NCI-H526 treated with DMSO at 0.1 percent for 48 hours (cell line): ENCODE measurements at places on chromosomes 4 and X.
A peak's percentile ranks its signal among the peaks of the same experiment; 100 is the strongest.

- no peak for DNase-seq
Observed at GRCh38 chr4:154073107-154073822, 284.4 kb upstream of the SFRP2 start.

GRCh38 chrX:81355436-81355835 is 153.5 kb downstream of the SH3BGRL start:
- DNase-seq, result no peak

DNA sequence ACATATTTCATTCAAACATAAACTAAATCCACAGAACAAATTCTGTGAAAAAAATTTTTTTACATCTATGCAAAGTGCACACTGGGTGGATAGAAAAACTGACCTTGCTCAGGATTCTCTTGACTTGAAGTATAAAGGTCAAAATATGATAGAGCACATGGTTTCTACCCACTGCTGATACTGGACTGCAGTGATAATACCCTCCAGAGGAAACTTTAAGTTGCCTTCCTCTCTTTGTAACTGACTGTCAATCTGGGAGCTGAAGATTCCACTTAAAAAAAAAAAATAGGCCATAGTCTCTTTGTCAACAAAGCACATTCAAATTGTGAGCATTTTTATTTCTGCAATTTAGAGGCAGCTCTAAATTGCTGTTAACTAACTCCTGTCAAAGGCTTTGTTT is 3.2 kb upstream of the AMMECR1 start:
- no peak for DNase-seq

GRCh38 chr4:137635601-137636000 is 103.3 kb upstream of the PCDH18 start:
- DNase-seq, result no peak

GRCh38 chr4:140154572-140154891 is 548 bp upstream of the MAML3 start:
- no peak for DNase-seq

GRCh38 chr4:140308366-140309123 is 64.9 kb upstream of the SCOC start:
- no peak for DNase-seq

- DNase-seq, result no peak
Observed at GRCh38 chr4:80007745-80008149, 65.3 kb downstream of the ANTXR2 start.

DNA sequence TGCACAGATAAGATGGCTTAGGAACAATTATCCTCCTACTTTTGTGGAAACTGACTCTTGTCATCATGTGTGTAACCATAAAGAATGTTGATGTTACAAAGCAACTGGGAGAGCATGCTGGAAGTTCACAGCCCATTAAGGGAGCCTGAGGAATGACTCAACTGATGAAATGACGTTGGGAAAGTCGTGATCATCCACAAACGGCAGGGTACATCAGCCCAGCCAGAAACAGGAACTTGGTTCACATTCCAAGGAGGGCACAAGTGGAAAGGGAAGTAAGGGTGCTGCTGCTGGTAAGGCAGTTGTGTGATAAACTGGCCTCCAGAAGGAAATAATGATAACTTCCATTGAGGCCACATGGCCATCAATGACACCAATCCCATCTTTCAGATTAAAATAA is 6.7 kb downstream of the TEC start:
- DNase-seq, result no peak

- DNase-seq, result no peak
Observed at GRCh38 chr4:37393889-37394288, 149.3 kb downstream of the NWD2 start.

- no peak for DNase-seq
Observed at GRCh38 chr4:80393246-80393969, 57.9 kb downstream of the CFAP299 start.

- no peak for DNase-seq
Observed at GRCh38 chrX:67587946-67588624, 44.3 kb downstream of the AR start.

DNA sequence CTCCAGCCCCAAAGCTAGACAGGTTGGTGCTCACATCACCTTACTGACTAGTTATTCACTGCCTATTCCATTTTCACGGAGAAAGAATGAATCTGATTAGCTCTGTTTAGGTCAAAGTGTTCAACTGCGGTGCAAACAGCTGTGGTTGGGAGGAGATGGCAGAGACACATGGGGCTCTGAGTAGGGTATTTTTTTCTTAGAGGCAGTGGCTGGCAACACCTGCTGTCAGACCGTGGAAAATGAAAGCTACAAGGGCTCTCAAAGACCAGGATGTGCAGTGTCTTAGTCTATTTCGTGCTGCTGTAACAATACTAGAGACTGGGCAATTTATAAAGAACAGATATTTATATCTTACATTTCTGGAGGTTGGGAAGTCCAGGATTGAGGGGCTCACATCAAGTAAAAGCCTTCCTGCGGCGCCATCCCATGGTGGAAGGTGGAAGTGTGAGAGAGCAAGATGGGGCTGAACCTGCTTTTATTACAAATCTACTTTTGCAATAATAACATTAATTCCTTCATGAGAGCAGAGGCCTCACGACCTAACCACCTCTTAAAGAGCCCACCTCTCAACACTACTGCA is 10.6 kb downstream of the NYX start:
- no peak for DNase-seq

GRCh38 chrX:143437439-143437838 is 79.8 kb downstream of the SPANXN3 start:
- no peak for DNase-seq

DNA sequence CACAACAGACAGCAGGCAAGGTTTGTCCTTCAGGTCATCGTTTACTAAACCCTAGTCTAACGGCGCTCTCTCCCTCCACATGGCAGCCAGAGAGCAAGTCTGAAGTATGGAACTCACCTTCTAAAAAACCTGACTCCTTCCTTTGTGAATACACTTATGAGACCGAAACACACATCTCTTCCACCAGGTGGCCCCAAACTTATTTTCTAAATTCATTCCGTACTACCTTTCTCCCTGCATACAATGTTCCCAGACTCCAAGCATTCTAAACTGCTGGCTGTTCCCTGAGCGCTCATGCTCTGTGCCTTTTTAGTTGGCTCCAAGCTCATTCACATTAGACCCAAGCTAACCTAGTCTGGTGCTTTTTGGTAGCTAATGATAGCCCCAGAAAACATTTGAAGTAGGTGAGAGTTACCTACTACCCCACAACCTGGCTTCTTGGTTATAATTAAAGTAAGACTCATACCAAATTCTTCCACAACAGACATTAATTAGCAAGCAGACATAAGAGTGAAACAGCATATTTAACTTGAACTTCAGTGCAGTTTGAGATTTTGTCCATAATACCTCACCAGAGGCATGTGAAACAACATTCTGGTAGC is 67.6 kb upstream of the DCLK2 start:
- peak; percentile 83 for DNase-seq

GRCh38 chr4:122826553-122827257 is at the start of gene FGF2:
Gene FGF2, plus strand, starts transcription at chr4:122826831. Its CDS starts 344 bp downstream, at chr4:122827175.
- DNase-seq, result no peak
